ENCODE measurements at places on chromosomes 1 and 21.

- no peak for DNase-seq
Measured at GRCh38 chr1:200960948-200961340, 62.6 kb downstream of the KIF21B start.

GRCh38 chr1:152458384-152459185 lies 44.5 kb upstream of the CRNN start:
- DNase-seq: peak; percentile 26

- no peak for DNase-seq
Measured at GRCh38 chr21:40689840-40690360, 157.1 kb downstream of the DSCAM start.

DNA sequence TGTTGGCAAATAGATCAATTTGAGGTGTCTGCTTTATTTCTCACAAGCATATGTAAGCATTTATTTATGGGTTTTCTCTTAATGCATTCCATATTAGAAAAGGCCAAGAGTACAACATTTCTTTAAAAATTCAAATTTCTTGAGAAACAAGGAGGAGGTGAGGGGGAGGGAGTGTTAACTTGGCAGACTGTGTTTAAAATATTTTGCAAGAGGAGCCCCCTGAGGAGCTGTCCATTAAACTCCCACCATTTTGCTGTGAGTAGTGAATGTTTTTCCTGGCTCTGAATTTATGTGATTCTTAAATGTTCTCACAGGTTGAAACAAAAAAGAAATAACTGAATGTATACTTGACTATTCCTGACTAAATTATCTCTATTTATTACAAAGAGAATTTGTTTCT lies 363.8 kb downstream of the PTPRC start:
- no peak for DNase-seq

GRCh38 chr1:189027512-189027911 lies 1450.2 kb downstream of the BRINP3 start:
- DNase-seq: no peak
